ENCODE measurements at places on chromosomes 7 and 10.
A peak's percentile ranks its signal among the peaks of the same experiment; 100 is the strongest.

DNA sequence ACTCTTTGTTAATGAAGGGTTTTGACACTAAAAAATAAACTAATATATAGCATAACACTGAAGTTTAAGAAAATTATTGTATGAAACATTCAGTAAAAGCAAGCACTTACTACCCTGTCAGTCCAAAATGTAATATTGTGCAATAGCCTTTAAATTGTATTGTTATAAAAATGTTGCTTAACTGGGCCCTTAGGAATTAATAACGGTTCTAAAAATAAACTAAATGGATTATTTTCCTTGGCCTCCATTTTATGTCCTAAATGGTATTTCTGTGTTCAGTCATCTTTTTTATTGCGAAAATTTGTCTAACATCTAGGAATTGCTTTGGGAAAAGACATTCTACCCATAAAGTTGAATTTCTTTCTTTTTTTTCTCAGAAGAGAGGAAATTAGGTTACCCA lies 49.0 kb upstream of the ABI1 start:
- DNase-seq: no peak

- DNase-seq: peak; percentile 77
Measured at GRCh38 chr10:61974601-61975390, 73.3 kb downstream of the ARID5B start.

DNA sequence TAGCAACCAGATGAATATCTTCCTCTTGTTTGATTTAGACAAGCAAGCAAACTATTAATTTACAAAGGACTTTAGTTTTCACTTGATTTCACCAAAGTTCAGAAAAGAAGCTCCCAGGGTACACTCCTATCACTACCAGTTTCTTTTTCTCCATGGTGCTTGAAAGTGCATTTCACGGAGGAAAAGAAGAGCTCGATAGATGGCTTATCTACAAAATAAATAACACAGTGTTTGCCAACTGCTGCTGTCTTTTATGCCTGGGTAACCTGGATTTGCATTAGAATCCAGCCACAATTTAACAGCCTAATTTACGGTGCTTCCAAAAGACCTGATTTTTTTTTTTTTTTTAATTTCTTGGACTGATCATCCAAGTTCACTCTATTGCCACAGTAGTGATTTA lies 275.7 kb downstream of the GPR37 start:
- DNase-seq: no peak

DNA sequence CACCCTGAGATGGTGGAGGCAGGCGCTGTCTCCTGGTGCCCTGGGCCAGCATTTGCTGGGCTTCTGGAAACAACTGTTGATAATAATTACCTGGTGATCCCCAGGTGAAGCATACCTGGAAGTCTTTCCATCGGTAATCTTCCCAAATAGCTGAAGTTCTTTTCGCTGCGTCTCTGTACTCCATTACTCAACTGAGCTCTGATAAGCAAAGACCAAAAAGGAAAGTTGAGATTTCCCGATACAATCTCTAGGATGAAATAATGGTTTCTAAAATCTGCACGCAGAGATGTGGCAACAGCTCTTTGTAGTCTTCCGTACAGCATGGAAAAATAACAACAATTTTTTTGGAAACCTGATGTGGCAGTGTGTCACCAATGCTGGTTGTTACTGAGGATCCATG lies 226.5 kb downstream of the GATA3 start:
- DNase-seq: no peak

- no peak for DNase-seq
Measured at GRCh38 chr7:131722371-131722770, 165.9 kb upstream of the PODXL start.

DNA sequence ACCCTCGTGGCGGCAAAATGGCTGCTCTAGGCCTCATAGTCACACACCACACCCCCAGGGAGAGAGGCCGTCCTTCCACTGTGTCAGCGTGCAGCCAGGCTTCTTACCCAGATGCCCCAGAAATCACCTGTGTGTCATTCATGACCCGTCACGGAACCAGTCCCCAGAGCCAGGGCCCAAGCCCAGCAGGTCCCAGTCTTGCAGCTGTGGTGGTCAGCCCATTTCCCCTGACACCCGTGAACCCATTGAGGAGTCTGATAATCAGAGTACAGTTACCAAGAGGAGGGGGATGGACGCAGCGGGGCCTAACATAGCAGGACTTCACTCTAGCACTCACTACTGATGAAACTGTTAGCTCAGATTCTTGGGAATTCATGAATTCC lies 112.1 kb downstream of the ACTR3B start:
- DNase-seq: no peak

GRCh38 chr10:102347236-102347828 lies 48.2 kb upstream of the NFKB2 start:
- no peak for DNase-seq

DNA sequence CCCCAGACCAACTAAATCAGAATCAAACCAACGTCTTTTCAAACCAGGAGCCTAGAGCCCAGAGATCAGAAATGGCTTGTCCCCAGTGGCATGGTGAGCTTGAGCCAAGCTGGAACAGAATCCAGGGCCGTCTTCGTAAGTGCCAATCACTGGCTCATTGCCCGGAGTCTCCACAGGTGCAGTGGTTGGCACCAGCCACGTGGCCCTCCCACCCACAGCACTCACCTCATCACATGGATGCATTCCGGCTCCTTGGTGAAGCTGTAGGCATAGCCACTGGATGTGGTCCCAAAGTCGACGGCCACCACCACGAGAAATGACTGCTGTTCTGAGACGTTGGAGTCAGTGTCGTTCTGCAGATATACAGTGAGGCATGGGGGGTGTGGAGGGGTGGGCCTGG lies 37.4 kb downstream of the HSPA12A start:
- no peak for DNase-seq

DNA sequence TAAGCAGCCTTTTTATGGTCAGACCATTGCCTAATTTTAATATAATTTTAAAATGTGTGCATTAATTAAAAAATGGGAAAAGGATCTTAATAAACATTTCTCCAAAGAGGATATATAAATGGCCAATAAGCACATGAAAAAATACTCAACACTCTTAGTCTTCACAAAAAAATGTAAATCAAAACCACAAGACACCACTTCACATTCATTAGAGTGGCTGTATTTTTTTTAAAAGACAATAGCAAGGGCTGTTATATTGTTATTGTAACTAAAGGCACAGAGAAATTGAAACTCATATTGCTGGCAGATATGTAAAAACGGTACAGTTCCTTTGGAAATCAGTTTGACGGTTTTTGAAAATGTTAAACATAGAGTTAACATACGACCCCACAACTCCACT lies 3.2 kb upstream of the CROT start:
- no peak for DNase-seq

DNA sequence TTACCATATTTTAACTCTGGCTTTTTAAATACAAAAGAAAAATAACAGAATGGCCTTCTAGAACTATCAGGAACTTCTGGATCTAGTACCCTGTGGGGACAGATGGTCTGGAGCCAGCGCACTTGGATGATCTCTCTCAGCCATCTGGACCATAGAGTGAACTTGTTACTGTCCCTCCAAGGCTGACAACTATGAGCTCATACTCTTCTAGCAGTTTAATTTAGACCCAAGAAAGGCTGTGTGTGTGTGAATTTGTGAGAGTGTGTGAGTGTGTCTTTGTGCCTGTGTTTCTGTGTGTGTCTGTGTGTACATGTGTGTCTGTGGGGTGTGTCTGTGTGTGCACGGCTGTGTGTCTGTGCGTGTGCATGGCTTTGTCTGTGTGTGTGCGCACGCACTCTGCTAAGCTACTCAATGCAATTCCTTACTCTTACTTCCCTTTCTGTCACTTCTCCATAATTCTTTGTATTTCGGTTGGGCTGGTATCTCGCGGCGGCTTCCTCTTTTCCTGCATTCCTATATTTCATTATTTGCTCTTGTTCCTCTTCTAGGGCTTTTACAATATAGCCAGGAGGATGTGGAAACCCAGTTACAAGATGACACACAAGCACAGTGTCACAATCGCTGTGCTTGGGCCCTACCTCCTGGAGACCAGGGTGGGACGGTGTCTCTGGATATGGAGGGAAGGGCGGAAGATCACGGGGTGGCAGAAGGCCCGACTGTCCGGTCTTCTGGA lies 51.9 kb downstream of the IKZF1 start:
- DNase-seq: peak; percentile 7

DNA sequence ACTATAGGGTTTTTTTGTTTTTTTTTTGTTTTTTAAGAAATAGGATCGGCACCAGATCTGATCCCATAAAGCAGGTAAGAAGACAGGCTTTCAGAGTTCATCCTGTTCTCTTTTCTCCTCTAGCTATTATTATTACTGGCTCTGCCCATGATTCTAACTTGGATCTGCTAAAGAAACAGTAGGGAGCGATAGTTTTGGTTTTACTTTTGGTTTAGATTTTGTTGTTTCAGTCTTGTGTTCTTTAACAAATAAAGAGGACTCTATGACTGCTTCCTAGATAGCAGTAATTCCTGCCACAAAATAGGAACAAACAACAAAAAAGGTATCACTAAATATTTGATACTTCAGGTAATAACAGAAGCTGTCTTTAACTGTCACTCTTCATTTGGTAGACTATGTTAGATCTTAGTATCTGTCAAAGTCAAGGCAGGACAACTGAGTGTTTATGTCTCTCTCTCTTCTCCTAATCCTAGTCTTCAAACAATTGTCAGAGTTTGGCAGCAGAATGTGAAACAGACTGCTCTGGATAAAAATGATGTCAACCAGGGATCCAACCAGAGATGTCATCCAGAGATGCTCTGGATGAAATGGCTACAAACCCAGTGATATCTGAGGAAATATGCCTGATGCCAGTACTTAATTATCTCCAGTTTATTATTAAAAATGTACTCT lies 99.8 kb downstream of the KMT2C start:
- DNase-seq: peak; percentile 18

- DNase-seq: no peak
Measured at GRCh38 chr10:132397671-132398565, 918 bp downstream of the PWWP2B start.

DNA sequence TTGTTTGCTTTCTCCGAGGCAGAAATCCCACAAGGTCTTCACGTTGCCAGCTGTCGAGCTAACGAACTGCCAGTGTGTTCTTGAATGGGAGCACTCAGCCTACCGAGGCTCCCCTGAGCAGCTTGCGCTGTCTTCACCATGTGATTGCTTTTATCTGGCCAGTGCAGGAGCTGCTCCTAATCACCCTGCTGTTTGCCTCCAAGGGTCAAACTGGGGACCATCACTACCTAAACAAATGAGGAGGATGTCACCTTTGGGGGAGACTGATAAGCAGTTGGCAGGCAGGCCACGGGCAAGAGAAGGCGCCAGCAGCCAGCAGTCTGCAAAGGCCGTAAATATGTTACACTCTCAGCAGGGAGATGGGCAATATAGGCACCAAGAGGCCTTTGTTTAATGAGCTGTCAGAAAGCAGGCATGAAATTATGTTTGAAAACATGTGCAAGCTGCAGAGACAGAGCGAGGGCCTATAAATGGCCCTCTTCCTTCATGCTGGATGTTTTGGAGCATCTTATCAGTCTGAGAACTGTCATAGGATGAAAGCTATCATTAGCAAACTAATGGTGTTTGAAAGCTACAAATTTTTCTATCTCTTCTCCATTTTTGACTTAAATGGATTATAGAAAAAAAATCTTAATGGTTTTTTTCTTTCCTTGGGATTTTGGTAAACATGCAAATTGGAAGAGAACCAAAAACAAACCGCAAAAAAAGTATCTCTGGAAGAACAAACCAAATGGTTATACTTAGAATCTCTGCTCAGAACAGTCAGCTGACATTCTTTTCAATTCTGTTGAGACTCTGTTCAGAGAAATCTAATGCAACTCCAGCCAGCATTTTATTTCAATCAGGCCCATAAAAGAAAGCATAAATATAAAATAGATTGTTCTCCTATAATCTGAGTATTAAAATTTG lies 267.3 kb upstream of the NPVF start:
- DNase-seq: no peak

- no peak for DNase-seq
Measured at GRCh38 chr10:28327491-28327880, 24.6 kb upstream of the MPP7 start.

DNA sequence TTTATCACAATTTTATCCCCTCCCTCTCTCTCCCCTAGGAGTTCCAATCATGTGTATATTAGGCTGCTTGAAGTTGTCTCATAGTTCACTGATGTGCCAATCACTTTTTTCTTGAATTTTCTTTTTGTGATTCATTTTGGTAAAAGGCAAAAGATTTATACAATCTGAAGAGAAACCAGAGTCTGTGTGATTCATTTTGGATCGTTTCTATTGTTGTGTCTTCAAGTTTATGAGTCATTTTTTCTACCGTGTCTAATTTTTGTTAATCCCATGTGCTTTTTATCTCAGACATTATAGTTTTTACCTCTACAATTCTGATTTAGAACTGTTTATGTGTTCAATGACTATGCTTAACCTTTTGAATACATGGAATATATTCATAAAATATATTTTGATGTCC lies 483.9 kb upstream of the AUTS2 start:
- no peak for DNase-seq

DNA sequence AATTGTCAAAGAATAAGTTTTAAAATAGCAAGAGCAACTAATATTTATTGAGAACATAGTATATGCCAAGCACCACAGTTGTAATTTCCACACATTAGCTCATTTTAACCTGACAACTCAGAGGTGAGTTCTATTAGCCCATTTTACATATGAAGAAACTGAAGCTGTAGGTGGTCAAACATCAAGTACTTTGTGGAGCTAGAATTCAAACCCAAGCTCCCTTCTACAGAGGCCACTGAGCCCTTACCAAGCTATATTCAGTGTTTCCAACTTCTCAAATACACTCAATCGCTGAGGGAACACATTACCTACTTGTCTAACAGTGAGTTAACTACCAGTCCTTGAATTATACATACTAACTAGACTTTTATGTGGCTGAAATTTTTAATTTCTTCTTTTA lies 236.6 kb downstream of the PARD3 start:
- no peak for DNase-seq

DNA sequence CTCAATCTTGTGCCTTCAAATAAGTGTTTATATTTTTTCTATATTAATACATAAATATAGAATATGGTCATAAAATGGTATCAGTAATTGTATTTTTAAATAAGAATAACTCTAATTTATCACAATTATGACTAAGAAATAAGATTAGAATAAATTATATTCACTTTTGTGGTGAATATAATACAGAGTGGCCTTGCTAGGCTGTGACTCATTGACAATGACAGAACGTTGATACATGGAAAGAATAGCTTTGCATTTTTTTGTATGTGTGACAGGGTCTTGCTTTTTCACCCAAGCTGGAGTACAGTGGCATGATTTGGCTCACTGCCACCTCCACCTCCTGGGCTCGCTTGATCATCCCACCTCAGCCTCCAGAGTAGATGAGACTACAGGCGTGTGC lies 47.8 kb upstream of the PCLO start:
- DNase-seq: no peak

GRCh38 chr7:18927134-18927533 lies 190.3 kb downstream of the TWIST1 start:
- DNase-seq: no peak

- no peak for DNase-seq
Measured at GRCh38 chr7:17075601-17076255, 193.9 kb upstream of the AGR3 start.

DNA sequence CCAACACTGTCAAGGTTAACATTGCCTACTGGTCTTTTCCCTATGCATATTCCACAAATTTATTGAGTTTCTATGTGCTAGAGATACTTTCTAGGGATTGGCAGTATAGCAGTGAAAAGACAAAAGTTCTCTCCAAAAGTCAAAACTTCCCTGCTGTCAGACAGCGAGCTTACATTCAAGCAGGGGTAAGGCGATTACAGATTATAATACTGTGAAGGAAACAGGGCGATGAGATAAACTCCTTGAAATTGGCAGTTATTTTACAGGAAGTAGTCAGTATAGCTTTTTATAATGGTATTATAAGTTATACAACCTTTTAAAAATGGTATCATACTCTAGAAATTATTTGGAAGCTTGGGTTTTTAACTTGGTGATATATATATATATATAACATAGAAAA lies 9.9 kb downstream of the VPS50 start:
- no peak for DNase-seq

Data from putamen (tissue), 1 donor.